ENCODE measurements at places on chromosomes 16 and 17.

DNA sequence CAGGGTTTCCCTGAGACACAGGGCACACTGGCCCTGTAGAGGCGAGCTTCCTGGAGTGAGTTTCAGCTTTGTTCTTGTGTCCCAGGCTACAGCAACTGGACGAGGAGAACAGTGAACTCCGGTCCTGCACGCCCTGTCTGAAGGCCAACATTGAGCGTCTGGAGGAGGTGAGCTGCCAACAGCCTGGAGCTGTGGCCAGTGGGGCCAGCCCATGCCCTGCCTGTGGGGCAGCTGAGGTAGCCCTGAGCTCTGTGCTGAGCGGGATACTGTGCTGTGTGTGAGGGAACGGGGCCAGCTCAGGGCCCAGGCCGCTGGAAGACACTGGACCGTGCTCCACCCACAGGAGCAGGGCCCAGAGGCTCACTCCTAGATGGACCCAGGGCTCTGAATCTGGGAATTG, 8.7 kb upstream of the CAPN15 start:
- no peak for DNase-seq

DNA sequence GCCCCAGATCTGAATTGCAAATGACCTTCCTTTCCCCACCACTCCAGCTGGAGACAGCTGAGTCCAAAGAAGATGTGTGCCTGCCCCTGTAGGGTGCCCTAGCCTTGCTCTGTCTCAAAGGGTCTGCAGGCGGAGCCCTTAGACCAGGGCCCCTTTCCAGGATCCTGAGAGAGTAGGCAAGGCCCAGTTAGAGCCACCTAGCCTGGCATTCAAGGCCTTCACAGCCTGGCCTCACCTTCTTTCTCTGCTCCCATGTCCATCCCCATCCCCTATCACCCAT, 66.6 kb upstream of the LHX1 start:
- no peak for DNase-seq

GRCh38 chr16:9098377-9099090, 7.1 kb downstream of the HAPSTR1 start:
- no peak for DNase-seq

- peak; percentile 64 for DNase-seq
Observed at GRCh38 chr17:11144358-11145233, 96.4 kb upstream of the SHISA6 start.

DNA sequence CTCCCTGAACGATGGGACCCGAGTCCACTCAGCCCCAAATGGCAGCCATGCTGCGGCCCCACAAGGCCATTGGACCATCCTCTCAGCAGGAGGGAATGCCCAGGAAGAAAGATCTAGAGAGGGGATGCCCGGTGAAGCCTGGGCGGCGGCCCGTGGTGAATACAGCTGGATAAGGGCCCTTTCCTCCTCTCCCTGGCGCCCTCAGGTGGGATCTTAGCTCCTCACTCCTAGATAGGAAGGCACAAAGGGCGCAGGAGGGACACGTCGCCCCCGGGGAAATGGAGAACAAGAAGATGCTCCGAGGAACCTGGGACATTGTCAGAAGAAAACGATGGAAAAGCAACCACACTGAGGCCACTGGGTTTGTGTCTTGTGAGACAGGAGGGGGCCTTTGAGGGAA, 2.5 kb downstream of the CD300C start:
- DNase-seq: no peak

- DNase-seq: no peak
Observed at GRCh38 chr17:70136131-70136530, 33.2 kb upstream of the KCNJ2 start.

GRCh38 chr17:59330053-59330942, 1.2 kb upstream of the YPEL2 start:
- peak; percentile 69 for DNase-seq

DNA sequence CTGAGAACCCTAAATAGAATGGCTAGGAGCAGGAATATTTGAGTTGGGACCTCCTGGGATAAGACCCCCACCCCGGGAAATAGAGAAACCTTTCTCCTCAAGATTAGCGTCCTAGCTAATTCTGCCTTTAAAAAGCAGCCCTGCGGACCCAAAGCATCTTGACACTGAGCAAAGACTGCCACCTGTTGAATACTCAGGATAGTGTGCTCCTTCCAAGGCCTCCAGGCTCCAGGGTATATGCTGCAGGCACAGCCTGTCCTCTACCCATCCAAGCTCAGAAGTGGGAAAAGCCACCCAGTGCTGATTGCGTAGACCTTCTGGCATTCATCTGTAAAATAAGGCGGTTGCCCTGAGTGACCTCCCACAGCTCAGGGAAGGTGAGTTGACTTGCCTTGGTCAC, 456.2 kb upstream of the DYNLRB2 start:
- peak; percentile 60 for DNase-seq

DNA sequence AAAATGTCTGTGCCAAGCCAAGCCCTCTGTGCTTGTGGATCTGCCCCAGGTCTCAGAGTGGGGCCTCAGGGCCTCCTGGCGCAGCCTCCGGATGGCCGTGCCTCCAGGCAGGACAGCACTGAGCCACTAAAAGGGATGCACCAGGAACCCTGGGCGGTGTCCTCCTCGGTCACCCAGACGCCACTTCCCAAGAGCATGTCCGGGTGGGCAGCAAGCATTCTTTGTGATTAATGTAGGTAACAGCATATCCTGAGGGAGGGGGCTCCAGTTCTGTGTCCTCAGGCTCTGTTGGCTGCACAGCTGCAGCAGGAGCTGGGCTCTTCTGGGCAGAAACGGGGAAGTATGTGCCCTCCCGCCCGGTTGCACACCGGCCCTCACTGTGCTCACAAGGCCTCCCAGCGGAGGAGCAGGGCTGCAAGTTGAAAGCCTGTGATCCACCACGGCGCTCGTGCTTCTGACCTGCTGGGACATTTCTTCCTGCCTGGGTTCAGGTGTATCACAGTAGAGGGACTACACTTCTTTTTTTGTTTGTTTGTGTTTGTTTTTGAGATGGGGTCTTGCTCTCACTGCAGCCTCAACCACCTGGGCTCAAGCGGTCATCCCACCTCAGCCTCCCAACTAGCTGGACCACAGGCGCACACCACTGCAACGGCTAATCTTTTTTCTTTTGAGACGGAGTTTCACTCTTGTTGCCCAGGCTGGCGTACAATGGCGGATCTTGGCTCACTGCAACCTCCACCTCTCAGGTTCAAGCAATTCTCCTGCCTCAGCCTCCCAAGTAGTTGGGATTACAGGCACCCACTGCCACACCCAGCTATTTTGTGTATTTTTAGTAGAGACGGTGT, 37.9 kb upstream of the CHMP6 start:
- DNase-seq: no peak

GRCh38 chr16:48182979-48183537, 27.3 kb upstream of the ABCC12 start:
- no peak for DNase-seq

DNA sequence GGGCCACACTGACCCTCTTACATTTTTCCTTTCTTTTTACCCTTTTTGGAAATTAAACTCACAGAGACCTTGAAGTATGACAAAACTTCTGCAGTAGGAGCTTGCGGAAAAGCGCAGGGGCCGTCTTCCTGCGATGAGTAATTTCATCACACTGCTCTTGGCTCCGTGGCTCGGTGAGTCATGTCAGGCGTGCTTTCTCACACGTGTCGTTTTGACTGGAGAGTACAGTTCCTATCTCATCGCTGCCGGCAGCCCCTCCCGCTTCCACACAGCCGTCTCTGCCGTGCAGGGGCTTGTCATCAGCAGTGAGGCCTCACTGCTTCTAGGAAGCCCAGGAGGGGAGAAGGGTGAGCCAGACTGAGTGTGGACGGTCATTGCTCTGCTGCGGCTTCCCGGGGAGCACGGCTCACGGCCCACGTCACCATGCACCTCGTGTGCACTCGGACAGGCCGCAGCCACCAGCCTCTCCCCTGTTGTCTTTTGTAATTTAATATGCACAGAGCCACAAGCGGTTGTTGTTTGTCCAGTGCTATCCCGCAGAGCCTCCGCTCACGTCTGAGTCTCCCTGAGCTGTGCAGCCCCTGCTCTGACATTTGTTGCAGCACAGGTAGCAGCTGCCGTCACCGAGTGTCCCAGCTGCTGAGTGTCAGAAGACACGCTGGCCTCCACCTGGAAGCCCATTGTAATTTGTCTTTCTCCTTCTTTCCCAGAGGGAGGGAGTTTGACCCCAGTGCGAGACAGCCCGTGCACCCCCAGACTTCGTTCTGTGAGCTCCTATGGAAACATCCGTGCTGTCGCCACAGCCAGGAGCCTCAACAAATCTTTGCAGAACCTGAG, 99.4 kb upstream of the CHMP6 start:
- no peak for DNase-seq

DNA sequence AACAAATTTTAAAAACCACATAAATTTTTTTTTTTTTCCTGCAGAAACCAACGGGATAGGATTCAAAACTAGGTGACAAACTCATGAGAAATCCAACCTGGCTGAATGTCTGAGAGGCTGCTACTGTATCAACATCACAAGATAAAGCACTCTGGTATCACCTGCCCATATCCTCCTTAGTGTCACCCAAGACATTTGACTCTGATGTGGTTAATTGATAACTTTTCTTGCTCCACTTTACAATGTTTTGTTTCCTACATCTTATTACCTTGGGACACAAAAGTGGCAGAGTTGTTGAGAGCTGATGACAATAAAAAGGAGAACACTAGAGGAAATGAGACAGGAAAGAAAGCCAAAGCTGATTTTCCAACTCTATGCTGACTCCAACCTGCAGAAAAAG, 4.0 kb upstream of the FBXL20 start:
- DNase-seq: no peak

GRCh38 chr17:18937981-18938691, 13.8 kb upstream of the SLC5A10 start:
- DNase-seq: no peak

GRCh38 chr16:47247690-47248089, 103.9 kb upstream of the NETO2 start:
- no peak for DNase-seq

DNA sequence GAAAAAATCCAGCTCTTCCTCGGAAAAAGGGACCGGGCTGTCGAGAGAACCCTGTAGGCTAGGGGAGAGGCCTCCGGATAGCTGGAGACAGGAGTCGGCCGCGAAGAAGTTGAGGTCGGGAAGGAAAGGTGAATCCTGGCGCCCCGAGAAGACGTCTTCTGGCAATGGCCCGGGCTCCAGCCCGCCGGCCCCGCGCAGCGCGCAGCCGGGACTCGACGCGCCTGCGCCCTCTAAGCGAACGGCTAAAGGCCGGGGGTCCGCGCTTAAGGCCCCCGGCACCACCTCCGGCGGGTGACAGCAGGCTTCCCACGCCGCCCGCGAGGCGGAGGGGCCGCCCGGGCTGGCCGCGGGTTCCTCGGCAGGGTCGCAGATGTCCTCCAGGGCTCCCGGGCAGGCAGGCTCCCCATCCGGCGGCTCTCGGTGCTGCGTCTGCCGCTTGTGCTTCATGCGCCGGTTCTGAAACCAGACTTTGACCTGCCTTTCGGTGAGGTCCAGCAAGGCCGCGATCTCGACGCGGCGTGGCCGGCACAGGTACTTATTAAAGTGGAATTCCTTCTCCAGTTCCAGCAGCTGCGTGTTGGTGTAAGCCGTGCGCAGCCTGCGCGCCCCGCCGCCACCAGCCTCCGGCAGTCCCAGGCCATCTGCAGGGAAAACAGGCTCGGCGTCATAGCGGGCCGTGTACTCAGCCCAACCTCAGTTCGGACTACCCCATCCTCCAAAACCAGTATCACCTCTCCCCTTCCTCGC, 1.6 kb downstream of the HOXB2 start:
- DNase-seq: peak; percentile 89

- no peak for DNase-seq
Observed at GRCh38 chr17:206941-207560, 25.6 kb upstream of the DOC2B start.

- no peak for DNase-seq
Observed at GRCh38 chr16:53081686-53082407, 27.1 kb downstream of the CHD9 start.

DNA sequence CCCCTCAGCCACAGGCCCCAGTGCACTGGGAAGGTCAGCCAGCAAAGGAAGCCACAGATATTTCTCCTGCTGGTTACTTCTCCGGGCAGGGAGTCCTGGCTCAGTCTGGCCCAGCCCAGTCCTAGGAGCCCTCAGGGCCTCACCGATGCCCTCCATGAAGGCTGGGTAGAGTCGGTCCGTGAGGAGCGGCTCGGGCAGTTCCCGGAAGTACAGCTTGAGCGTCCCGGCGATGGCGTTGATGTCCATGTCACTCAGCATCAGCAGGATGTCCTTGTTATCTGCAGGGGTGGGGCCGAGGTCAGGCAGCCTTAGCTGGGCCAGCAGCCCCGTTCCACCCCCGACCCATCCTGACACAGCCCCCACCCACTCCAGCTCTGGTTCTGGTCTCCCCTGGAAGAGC, 13.7 kb downstream of the TIMM22 start:
- DNase-seq: no peak

- no peak for DNase-seq
Observed at GRCh38 chr17:30819971-30820705, 4.4 kb downstream of the CRLF3 start.

DNA sequence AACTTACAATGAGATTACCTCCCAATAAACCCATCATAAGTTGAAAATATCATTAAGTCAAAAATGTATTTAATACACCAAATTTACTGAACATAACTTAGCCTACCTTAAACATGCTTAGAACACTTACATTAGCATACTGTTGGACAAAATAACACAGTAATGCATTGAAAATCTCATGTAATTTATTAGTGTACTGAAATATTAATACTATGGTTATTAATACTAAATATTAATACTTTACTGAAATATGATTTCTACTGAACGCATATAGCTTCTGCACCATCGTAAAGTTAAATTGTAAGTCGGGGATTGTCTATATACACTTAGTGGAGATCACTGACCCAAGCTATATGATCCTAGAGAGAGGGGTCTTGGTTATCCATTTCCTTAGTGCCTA, 4.3 kb downstream of the USP32 start:
- DNase-seq: no peak

GRCh38 chr16:24890746-24891145, 45.0 kb downstream of the SLC5A11 start:
- DNase-seq: no peak

DNA sequence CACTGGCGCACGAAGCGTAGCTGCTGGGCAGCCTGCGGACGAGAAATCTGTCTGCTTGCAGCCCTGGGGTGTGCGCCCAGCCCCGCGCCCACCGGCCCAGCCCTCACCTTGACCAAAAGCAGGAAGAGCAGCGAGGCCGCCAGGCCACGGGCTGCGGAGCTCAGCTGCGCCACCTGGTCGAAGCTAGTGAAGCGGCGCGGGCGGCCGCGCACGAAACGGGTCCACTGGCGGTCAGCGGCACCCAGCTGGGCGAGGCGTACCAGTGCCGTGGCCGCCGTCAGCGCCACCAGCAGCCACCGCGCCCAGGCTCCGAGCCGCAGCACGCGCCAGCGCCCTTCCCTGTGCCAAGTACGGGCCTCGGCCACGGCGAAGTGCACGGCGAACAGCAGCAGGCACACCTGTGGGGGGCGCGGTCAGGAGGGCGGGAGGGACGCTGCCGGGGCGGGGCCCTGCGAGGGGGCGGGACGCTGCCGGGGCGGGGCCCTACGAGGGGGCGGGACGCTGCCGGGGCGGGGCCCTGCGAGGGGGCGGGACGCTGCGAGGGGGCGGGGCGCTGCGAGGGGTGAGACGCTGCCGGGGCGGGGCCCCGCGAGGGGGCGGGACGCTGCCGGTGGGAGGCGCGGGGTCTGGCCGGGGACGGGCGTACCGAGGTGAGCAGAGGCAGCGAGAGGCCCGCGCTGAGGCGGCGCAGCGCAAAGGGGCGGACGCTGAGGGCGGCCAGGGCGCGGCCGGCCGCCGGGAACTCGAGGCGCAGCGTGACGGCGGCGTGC, 43.2 kb downstream of the TSC2 start:
- DNase-seq: peak; percentile 97

- DNase-seq: no peak
Observed at GRCh38 chr17:68589086-68589485, 12.1 kb downstream of the FAM20A start.

- DNase-seq: peak; percentile 92
Observed at GRCh38 chr16:57648581-57649442, 19.3 kb upstream of the ADGRG3 start.

Measured in ecto neural progenitor cell (in vitro differentiated cells).